ENCODE measurements at places on chromosomes 13 and 19.

DNA sequence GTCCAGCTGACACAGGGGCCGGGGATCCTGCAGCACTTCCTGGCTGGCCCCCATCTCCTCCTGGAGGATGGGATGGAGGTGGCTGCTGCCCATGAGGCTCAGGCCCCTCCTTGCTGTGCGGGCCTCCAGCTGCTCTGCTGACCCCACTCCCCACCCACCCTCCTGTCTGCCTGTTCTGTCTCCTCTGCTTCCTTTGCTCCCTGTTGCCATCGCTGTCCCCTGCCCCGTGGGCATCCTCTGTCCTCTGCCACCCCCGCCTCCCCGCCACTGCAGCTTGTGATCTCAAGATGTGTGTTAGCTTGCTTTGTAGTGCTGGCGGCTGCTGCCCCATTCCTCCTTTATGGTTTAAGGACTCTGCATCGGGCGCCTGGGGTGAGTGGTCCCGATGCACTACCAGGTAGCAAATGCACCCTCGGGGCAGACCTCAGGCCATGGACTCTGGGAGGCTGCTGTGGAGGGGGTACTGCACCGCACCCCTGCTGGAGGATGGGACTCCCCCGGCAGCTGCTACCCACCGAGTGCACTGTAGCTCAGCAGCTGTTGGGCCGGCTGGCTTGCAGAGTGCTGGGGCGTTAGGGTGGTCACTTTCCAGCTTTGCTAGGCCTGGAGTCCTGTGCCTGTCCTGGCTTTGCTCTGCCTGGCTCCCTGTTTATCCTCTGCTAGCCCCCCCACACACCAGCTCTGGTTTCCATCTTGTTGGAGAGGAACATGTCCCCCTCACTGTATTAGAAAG lies 15.8 kb upstream of the C19orf33 start:
- DNase-seq = no peak

GRCh38 chr13:81770868-81771505 lies 1430.1 kb upstream of the SPRY2 start:
- DNase-seq = no peak

- no peak for DNase-seq
These were observed at the start of gene S1PR2 for GRCh38 chr19:10230861-10231611. Gene S1PR2, minus strand, starts transcription at chr19:10231331. Its CDS starts 6,426 bp downstream, at chr19:10224905.

DNA sequence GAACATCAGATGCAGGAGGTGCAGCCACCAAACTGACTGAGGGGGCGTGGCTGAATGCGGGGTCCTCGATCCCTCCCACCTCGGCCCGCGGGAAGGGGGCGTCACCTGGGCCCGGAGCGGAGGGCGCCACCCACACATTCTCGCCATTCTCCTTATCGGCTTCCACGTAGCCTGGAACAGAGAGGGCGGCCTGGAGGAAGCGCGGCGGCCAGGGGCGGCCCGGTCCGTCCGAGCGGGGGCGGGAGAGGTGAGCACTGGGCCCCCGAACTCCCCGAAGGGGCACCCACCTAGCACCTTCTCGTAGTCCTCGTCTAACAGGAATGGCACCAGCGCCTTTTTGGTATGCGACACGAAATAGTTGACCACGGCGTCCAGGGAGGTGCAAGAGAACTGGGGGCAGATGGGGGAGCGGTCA lies 11.8 kb downstream of the STAP2 start:
- no peak for DNase-seq

GRCh38 chr19:34838753-34839431 lies 65.9 kb upstream of the ZNF599 start:
- DNase-seq = no peak

DNA sequence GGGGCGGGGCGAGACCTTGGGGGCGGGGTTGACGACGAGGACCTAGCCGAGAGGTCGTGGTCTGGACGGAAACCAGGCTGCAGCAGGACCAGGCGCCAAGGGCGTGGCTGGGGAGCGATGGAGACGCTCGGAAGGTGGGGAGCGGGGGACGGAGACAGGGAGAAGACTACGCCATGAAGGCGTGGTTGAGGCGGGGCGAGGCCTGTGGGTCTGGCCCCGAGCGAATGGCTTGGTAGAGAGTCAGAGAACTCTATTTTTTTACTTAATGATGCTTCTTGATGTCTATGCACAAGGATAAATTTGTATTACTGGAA lies 674 bp upstream of the FBXL12 start:
- no peak for DNase-seq

DNA sequence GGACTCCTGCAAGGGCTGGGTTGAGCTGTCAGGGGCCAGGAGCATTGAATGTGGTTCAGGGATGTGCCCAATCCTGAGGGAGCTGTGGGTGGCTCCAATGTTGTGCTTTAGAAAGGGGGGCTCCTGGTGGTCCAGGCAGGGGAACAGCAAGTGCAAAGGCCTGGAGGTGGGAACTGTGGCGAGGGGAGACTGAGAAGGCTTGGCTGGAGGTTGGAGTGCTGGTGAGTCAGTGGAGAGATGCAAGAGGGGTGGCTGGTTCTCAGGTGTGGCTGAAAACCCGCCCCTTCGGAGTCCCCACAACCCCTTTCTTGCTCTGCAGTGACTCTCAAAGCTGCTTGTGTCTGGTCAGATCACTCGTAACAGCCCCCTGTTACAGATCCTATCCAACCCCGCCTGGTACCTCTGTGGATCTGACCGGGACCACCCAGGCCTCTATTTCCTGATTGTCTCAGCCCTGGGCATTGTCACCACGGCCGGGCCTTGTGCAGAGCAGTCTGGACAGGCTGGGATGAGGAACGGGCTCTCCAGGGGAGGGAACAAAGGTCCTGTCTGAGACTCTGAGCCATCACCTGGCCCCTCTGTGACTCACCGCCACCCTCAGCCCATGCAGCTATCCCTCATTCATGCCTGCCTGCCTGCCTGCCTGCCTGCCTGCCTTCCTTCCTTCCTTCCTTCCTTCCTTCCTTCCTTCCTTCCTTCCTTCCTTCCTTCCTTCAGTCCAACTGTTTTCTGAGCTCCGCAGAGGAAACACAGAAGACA lies 1.4 kb upstream of the KCNN1 start:
- no peak for DNase-seq

GRCh38 chr19:6568010-6568526 lies 22.9 kb downstream of the CD70 start:
- DNase-seq = no peak

Data from hypothalamus (tissue), 51 donors.